ENCODE measurements at places on chromosomes 13 and 19. TPM values are rescaled to one million over a fixed set of nuclear protein-coding genes. Genes with fewer than 3 reads are reported as not detected.

DNA sequence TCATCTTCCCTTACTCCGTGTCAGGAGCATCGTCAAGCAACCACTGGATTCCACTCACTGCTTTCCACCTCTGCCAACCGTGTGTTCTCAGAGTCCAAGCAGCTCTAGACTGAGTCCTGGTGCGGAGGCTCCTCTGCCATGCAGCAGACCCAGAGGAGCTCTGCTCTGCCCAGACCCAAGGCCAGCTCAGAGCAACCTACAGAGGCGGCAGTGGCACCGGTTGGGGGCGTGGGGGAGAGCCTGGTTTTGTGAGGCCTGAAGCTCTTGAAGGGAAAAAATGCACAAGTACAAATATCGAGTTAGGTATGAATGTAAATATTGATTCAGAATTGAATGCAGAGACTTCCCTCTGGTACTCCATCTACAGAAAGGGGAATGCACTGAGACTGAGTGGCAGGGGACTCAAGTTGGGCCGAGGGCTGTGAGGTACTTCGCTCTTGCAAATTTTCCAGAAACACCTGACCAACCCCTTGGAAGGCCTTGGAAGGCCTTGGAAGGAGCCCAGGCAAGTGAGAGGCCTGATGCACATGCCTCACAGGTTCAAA, 46.7 kb downstream of the GJA3 start:
- DNase-seq = no peak

GRCh38 chr13:39486758-39487157, 116.2 kb downstream of the LHFPL6 start:
- DNase-seq = no peak

- no peak for DNase-seq
Measured at GRCh38 chr13:34578471-34578870, 363.6 kb upstream of the NBEA start.

GRCh38 chr13:18921063-18921462, 260.6 kb downstream of the TUBA3C start:
- DNase-seq = no peak

DNA sequence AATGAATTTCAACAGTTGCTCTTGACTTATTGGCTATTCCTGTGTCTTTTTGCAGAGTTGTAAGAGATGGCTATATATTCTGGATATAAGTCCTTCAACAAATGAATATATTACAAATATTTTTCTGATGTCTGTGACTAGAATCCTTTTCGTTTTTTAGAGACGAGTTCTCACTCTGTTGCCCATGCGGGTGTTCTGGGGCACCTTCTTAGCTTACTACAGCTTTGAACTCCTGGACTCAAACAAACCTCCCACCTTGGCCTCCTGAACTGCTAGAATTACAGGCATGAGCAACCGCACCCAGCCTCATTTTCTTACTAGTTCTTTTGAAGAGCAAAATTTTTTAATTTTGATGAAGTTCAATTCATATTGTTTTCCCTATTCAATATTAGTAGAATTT, 287.8 kb downstream of the LIG4 start:
- DNase-seq = no peak

- DNase-seq = peak; percentile 96
Measured at GRCh38 chr19:18450931-18451836, 13.3 kb upstream of the ISYNA1 start.

- no peak for DNase-seq
Measured at GRCh38 chr13:43787997-43788396, 1.2 kb upstream of the ENOX1 start.

DNA sequence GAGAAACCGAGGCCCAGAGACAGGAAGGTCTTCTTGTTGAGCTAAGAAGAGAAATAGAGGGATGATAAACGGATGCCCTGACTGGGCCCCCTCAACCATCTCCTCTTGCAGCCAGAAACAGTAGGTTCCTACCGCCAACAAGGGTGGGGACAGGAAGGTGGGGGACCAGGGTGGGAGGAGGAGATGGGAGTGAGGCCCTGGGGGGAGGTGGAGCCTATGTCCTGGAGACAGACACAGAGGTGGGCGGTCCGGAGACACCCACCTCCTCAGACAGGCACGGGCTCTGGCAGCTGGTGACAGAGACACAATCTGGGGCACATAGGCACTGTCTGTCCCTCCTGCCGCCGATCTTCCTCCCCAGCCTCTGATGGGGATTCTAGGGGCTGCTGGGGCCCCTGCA, 16.9 kb downstream of the GADD45B start:
- no peak for DNase-seq

GRCh38 chr19:47444388-47444821, 25.1 kb upstream of the MEIS3 start:
- peak; percentile 71 for DNase-seq

- DNase-seq = peak; percentile 81
Measured at GRCh38 chr19:14090509-14091080, at the start of gene SAMD1. SAMD1 (minus strand) TSS chr19:14090751.

DNA sequence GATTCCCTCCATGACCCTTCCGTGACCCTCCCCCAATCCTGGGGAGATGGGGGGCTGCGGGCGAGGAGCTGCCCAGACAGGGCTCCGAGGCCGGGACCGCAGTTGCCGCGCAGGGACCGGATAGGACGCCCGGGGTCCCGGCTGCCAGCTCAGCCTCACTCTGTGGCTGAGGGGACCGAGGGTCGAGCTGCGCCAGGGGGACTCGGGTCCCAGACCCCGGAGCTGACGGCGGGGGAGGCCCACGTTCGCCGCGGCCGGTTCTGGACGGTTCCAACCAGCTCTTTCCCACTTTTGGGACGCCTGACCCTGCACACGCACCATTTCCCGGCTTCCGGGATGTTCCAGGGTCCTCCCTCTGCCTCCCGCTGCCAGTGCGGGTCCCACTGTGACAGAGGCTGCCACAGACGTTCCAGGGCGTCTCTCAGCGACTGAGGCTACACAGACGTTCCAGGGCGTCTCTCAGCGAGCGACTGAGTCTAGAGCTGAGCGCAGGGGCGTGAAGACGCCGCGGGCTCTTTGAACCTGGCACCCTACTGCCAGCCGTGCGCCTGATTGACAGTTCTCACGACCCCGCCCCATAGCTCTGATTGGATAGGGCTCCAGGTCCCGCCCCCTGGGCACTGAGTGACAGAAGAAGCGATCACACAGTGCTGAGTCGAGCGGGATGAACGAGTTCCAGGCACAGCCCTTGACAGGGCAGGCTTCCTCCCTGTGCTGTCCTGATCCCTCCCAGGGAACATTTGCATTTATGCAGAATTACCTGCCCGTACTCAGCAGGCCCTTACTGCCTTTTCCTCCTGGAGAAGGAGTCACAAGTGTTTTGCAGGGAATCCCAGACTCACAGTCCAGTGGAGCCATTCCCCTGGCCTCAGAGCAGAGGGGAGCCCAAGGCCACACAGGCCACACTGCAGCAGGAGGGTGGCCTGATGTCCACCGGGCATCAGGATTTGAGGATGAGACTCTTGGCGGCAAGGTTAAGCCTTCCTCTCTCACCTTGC, at the start of gene ZNF563:
ZNF563 (minus strand) TSS at position 472 of the 998 bp plus-strand sequence; CDS start at position 321, 151 bp downstream.
- DNase-seq = peak; percentile 95

DNA sequence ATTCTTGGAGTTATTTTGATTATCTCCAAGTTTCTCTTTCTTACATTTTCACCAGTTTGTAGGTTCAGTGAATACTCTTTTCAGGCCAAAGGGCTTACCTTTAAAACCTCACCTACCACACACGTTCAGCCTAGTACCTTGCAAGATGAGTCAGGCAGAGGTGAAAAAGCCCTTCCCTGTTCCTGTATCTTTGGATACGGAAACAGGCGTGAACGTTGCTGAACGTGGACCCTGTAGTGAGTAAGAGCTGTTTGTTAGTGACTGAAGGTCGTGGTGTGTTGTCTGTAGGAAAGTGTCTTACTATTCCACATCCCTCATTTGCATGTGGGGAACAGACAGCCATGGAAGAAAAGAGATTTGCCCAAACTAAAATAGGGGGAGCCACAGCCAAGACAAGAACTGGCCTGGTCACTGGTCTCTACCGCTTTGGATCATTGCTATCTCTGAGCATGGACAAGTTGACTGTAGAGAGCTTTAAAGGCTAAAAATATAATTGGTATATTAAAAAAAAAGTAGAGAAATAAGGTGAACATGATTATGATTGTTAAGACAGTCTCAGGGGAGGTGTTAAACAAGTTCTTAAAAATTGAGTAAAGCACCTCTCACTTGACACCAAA, 3.5 kb downstream of the CEBPG start:
- DNase-seq = no peak

GRCh38 chr19:15633082-15633835, 7.4 kb upstream of the CYP4F3 start:
- no peak for DNase-seq

- no peak for DNase-seq
Measured at GRCh38 chr13:110300090-110300815, 6.7 kb downstream of the COL4A1 start.

DNA sequence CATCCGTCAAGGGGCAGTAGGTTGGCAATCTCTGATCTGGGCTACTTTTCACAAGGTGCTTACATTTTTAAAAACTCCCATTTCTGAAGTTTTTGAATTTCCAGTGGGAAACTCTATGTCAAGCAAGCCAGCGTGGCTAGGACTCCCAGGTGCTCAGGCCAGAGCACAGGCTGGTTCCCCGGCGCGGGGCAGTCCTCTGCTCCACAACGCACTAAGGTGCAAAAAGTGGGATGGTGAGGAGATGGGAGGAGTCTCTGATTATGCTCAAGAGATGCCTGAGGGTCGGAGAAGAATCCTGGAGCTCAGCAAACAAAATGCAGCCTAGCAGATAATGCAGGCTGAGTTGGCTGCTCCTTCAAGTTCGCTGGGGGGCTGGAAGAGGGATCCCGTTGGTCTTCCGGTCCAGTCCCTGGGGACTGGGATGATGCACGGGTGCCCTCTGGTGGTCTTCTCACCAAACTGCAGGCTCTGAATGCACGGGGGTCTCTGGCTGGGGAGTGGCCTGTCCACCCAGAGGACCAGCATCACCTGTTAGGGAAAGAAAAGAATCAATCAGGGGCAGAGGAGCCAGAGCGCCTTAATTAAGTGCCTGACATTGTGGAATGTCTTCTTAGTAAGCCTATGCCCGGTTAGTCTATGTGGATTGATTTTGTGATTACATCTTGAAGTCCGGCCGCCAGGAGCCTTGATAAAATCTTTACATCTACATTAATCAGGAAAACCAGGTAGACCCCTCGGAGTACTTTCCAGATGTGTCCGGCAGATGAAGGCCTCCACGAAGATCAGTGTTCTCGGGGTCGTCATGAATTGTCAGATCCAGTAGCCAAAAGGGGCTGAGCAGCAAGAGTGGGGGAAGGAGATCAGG, 244.4 kb upstream of the MAB21L1 start:
- DNase-seq = peak; percentile 62

DNA sequence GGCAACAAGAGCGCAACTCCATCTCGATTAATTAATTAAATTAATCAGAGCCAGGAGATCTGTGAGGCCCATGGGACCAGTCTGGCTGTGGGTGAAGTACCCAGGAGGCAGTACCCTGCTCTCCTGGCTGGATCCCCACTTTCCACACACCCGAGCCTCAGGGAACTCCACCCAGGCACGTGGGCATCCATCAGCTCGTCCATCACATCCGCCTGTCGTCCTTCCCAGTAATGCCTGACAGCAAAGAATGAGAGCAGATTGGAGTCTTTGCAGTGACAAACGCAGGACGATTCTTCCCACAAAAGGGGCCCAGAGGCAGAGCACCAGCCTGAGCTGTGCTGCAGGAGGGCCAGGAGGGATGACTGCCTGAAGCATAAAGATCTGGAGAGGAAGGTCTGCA, 35.8 kb downstream of the VSTM2B start:
- DNase-seq = no peak

DNA sequence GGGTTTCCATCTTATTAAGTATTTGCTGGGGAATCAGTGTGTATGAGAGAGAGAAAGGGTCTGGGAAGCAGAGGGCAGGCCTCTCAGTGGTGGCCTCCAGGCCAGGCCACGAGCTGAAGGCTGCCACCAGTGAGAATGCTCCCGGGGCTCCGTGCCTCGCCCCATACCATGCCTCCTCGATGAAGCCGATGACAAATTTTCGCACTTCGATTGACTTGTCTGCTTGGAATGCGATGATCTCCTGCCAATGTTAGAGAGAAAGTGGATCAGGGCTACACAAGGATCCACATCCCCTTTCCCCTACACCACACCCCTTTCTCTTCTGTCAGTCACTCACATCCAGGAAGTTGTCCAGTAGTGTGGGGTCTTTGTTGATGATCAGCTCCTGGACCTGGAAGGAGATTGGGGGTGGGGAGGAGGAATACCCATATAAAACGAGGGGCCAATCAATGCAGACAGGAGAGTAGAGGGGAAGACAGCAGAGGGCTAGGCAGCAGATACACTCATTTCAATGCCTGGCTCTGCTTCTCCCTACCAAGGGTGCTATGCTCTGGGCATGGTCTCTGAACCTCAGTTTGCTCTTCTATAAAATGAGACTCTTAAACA, 10.7 kb downstream of the SYMPK start:
- DNase-seq = no peak

DNA sequence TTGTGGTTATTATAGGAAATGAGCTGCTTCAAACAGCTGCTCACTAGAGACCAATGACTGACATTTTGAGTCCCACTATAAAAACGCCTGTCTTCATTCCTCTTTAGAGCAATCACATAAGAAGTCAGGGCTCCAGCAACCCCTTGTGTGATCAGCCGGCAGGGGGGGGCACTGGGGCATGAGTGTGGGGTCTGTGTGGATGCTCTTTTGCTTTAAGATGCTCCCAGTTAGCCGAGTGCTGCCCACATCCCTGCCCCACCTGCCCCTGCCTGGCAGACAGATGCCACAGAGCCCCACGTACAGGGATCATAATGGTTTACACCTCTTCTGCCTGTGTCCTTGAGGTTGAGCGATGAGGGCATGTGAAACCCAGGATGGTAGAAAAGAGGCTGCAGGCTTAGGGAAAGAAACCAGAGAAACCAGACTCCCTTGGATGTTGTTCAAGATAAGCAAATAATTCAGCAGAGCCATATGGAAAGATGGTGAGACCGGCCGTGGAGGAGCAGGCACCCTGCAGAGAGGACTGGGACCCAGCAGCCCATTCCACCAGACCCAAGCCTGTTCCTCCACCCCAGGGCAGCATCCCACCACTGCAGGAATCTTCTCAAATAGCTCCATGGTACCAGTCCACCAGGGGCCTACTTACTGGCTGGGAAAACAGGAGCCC, 55.4 kb downstream of the CHST8 start:
- DNase-seq = no peak

GRCh38 chr19:35555301-35556005, 8.0 kb downstream of the ATP4A start:
- no peak for DNase-seq

GRCh38 chr19:29535214-29535831, 9.5 kb downstream of the VSTM2B start:
- no peak for DNase-seq

The MEIOSIN gene
- total RNA-seq = not detected

The CATSPERD gene
- not detected for total RNA-seq

The ARRDC5 gene
- 7.5 TPM for total RNA-seq

The DDX49 gene
- 42.8 TPM for total RNA-seq

The PDS5B gene
- total RNA-seq = 71.3 TPM

The IRGC gene
- total RNA-seq = not detected

The SGCG gene
- not detected for total RNA-seq

The TEAD2 gene
- total RNA-seq = not detected

The CEACAM3 gene
- total RNA-seq = not detected

The CUL4A gene
- total RNA-seq = 66.3 TPM

Data from activated naive CD8-positive, alpha-beta T cell treated with anti-CD3 and anti-CD28 coated beads, Interleukin-2, amount 10 ng/mL, durations not matched to agents 7 days and 5 days (primary cell).